AML-193 (cell line): ENCODE measurements at places on chromosomes 1 and 21.

GRCh38 chr1:164165466-164165865 is 393.5 kb upstream of the PBX1 start:
- DNase-seq, result no peak

- DNase-seq, result no peak
Observed at GRCh38 chr21:33750017-33750416, 107.7 kb downstream of the ITSN1 start.

GRCh38 chr1:42765832-42766740 is 742 bp downstream of the P3H1 start:
- DNase-seq, result peak; percentile 53

DNA sequence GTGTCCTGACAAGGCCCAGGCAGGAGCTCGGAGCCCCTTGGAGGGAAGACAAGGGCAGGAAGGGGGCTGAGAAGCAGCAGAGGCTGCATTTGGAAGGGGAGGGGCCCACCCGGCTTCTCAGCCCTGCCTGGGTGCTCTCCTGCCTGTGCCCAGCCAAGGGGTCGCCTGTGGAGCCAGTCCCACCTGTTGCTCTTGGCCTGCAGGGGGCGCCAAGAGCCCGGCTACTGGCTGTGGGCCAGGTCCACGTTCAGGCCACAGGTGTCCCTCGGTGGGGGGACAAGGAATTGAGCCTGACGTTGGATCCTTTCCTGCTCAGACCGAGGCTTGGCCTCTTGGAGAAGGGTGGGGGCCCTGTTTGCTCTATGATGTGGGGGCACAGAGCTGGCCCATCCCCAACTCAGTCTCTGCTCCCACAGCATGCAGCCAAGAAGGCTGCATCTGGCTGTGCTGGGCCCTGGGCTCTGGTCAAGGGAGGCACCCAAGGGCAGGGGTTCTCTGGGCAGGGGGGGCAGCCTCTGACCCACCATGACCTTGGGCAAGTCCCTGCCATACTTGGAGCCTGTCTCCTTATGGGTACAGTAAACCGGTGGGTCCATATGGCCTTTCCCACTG is 10.9 kb downstream of the WNT4 start:
- peak; percentile 20 for DNase-seq

DNA sequence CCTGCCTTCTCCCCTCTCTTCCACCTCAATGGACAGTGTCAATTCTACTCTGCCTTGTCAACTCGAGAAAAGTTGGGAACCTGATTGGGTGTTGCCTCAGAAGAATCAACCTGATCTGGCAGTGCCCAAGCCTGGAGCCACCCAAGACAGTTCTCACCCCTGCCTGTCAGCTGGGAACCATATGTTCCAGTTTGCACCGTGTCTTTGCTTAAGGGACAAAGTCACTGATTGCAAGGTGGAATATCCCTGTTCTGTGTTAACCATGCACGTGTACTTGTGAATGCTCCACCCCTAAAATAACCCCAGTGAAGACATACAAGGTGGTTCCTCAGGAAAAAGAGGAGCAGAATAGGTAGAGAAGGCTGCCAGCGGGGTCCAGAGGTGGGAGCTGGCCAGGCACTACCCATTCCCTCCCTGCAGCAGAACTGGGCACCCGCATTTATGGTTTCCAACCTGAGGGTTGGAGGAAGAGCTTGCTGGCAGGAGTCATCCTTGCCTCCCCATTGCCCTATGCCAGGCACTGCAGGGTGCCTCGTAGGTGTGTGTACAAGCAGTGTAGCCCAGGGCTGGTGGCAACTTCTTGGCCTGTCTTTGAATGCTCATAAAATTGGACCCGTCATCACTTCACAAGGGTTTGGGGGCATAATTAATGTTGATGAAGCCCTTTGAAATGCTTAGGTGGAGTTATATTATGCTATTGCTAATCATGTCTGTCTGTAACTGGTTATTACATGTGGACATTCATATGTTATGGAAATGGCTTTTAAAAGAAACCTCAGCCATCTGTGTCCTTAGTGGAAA is 11.3 kb downstream of the NIPAL3 start:
- no peak for DNase-seq

GRCh38 chr21:45454060-45454925 is 49.3 kb downstream of the COL18A1 start:
- DNase-seq, result no peak

DNA sequence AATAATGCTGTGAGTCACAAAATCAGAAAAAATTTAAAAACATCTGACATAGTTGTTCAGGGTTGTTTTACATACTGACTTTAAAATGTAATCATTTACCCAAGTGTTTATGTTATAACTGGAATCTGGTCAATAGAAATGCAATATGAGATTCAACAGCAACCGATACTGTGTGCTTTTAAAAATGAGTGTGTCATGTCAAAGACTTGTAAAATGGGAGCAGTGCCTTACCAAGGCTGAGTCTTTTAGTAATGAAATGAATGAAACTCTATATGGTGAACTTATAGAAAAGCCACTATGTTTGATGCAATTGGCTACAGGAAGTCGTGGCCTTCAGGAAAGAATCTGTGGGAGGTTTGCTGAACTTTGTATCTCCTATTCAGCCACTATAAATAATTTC is 570.2 kb downstream of the DPYD start:
- no peak for DNase-seq

- peak; percentile 88 for DNase-seq
Observed at GRCh38 chr1:160682983-160683865, 28.4 kb downstream of the CD48 start.

DNA sequence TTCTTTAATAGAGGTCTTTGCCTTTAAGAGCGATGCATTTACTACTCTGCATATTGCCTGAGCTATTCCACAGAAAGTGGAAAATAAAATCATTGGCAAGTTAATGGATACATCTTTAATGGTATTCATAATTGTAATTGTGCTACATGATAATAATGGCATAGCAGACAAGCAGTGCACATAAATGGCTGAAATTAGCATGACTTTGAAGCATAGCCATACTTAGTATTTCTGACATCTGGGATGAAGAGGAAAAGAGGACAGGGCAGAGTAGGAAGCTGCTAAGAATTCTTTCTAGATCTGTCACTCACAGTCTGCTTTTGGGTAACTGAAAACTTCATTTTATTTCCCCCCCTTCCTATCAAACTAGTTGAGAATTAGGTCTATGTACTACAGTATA is 195.0 kb upstream of the NRIP1 start:
- DNase-seq, result no peak

GRCh38 chr1:14296795-14297194 is 301.7 kb upstream of the KAZN start:
- no peak for DNase-seq

GRCh38 chr1:46682064-46682463 is 10.4 kb downstream of the TEX38 start:
- DNase-seq, result no peak

DNA sequence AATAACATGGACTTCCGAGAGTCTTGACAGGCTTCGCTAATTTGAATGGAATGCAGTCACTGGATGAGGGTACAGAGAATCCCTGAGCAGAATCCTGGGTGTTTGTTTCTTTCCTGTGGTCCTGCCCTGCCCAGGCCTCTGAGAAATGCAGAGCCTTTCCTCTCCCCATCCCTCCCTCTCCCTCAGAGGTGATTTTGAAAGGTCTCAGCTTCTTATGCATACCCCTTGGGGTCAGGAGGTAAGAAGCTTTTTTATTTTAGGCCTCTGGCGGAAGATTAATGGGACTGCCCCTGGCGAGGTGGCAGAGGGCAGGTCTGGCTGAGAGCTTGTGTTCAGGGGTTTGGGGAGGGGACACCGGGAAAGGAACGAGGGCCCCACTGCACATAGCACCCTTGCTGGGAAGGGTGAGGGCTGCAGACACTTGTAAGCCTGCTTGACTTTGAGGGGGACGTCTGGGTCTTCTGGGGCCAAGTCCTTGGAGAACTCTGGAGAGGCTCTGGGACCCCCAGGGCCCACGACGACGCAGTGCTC is 116.5 kb upstream of the SLC45A1 start:
- DNase-seq, result no peak

DNA sequence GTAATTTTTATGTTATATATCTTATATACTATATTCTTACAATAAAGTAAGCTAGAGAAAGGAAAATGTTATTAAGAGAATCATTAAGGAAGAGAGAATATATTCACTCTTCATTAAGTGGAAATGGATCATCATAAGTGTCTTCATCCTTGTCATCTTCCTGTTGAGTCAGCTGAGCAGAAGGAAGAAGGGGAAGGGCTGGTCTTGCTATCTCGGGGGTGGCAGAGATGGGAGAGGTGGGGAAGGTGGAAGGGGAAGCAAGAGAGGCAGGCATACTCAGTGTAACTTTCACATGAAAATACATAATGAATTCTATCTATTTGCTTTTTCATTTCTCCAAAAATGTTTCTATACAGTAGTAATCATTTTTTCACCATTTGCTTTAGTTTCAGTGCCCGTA is 5.1 kb downstream of the DNASE2B start:
- DNase-seq, result no peak

GRCh38 chr1:204191456-204191855 is 4.8 kb downstream of the KISS1 start:
- DNase-seq, result no peak

DNA sequence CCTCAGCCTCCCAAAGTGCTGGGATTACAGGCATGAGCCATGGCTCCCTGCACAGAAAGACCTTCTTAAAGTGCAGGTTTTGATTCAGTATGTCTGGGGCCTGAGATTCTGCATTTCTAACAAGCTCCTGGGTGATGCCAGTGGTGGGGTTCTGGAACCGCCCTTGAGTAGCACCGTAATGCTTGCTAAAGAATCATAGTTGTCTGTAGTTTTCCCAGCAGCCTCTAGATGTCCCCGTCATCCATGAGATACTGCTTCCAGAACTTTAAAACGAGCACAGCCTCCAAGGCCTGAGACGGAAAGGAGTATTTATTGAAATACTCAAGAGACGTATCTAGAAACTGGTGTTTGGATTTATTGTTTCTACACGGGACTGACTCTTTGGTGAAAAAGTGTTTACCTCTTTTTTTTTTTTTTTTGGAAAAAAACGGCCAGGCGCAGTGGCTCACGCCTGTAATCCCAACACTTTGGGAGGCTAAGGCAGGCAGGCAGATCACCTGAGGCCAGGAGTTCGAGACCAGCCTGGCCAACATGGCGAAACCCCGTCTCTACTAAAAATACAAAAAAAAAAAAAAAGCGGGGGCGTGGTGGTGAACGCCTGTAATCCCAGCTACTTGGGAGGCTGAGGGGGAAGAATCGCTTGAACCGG is 2.6 kb upstream of the TOR3A start:
- DNase-seq, result peak; percentile 79

DNA sequence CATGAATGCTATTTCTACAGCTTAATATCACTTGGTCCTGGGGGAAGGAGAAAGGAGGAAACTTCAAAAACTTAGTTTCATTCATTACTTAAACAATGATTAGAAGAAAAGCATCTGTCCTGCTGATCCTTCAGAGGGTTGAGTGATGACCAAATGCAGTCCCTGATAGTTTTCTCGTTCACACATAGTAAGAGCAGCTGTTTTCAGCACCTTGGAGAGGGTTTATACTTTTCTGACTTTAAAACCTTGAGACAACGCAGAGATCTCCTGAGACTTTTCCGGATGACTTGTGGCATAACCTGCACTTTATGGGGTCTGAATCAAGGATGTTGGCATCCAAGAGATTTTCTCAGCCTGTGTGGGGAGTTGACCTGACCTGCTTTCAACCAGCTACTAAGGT is 94.0 kb upstream of the KCND3 start:
- DNase-seq, result no peak

DNA sequence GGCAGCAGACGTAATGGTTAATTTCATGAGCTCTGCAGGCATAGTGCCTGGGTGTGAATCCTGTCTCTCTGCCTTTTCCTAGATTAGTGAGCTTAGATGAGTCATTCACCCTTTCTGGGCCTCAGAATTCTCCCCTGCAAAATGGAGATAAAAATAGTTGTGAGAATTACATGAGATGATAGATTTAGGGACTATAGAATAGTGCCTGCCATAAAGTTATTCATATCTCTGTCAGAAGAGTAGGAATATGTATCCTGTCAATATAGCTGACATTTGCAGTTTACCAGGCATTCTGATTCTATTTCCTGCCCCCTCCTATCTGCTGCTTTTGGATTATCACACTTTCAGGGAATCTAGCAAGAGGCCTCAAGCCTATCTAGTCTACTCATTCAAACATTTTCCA is 112.0 kb downstream of the PDE4B start:
- no peak for DNase-seq

DNA sequence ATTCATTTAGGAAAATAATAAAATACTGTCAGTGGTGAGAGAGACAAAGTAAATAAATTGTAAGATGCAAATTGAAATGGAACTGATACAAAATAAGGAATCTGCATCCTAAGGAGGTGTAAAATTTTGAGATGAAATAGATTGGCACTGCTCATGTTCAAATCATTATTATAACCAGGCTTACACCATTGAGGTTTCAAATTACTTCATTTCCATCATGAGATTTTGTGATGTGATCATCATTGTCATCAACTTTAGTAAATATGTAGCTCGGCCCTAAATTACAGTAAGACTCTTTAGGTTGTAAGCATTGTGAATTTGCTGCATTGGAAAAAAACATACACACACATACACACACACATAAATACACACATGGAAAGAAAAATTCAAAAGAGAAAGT is 123.4 kb downstream of the SDCCAG8 start:
- DNase-seq, result no peak

GRCh38 chr21:43911015-43911934 is 46.3 kb downstream of the AGPAT3 start:
- no peak for DNase-seq

DNA sequence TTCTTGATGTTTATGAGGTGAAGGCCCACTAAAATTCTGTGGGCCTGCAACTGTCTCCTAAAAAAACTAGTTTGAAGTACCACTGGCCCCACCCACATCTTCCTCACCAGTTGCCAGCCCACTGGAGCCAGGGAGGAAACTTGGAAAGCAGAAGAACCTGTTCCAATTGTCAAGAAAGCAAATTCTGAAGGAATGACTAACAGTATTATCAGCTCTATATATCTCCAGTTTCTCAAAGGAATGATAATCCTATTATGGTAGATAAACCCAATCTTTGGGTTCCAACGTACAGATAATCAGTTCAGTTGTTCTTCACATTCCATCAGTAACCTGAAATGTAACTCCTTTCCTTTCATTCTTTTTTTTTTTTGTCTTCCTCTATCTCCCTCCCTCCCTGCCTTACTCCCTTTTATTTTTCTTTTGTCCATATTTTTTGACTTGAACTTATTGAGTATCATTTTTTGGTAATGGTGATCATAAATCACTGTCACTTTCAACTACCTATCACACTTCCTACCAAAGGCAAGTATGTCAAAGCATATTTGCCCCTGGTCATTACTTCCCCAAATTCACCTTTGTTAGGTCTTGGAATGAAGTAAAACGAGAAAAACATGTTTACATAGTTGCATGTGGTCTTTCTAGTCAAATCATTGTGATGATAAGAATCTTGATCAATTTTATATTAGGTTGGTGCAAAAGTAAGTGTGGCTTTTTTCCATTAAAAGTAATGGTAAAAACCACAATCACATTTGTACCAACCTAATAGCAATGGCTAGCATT is 943.4 kb downstream of the TTLL7 start:
- DNase-seq, result no peak

DNA sequence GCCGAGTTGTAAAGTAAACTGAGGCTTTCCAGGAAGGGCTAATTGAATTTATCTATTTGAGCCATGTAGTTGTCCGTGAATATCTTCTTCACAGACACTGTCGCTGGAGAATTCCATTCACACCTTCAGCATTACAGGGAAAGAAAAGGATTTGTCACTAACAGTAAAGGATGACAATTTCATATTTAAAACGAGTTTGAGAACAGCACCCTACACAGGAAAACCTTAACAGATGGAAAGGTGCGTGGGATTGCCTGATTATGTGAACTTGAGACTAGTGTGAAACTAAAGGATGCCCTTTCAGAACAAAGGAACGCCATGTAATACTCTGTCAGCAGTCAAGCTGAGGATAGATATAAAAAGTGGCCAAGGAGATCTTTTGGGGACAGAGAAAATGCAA is 492.5 kb upstream of the ADGRL2 start:
- no peak for DNase-seq
